ENCODE measurements at places on chromosomes 7 and 10. TPM values are rescaled to one million over a fixed set of nuclear protein-coding genes. Genes with fewer than 3 reads are reported as not detected.

The GPR158 gene
- 0.07 TPM for total RNA-seq

DNA sequence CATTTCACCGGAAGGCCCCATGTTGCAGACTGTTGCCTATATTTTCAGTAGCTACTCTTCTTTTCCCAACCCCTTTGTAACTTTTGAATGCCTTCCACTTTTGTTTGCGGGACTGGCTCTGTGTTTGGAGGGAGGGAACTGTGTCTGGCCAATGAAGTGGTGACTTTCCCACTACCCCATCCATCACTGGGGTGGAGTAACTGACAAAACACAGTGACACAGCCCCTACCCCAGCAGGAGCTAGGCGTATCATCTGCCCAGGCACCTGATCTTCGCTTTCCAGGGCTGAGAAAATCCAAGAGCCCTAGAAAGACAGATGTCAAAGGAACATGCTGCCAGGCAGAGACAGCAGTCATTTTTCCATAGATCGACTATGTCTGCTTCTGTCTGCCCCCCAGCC, 710.6 kb upstream of the CELF2 start:
- no peak for DNase-seq

GRCh38 chr7:74000489-74001149, 27.4 kb upstream of the ELN start:
- no peak for DNase-seq

DNA sequence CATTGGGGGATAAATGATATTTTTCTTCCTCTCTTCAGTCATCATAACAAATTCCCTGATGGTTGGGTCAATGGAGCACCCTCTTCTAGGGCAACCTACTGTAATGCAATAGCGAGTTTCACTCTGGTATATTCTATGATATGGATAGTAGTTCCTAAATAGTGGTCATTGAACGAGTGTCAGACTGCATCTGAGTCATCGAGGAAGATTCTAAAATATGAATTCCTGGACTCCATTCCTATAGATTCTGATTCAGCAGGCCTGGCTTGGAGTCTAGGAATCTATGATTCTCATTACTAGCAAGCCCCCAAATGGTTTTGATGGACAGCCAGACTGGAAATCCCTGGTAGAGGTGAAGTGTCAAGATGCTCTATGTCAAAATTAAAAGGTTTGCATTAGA, 254.5 kb downstream of the BUB3 start:
- no peak for DNase-seq

- no peak for DNase-seq
Measured at GRCh38 chr7:127794136-127794535, 142.1 kb downstream of the SND1 start.

All from colonic mucosa (tissue), 4 donors.